Brain microvascular endothelial cell (primary cell): ENCODE measurements at places on chromosomes 7 and 10.

- DNase-seq, result no peak
Measured at GRCh38 chr7:86961686-86962085, 97.8 kb downstream of the ELAPOR2 start.

- peak; percentile 73 for DNase-seq
Measured at GRCh38 chr7:120988591-120989256, at the start of gene CPED1. Gene CPED1 (plus strand): TSS chr7:120988711. CDS start chr7:120989622, 911 bp downstream.

DNA sequence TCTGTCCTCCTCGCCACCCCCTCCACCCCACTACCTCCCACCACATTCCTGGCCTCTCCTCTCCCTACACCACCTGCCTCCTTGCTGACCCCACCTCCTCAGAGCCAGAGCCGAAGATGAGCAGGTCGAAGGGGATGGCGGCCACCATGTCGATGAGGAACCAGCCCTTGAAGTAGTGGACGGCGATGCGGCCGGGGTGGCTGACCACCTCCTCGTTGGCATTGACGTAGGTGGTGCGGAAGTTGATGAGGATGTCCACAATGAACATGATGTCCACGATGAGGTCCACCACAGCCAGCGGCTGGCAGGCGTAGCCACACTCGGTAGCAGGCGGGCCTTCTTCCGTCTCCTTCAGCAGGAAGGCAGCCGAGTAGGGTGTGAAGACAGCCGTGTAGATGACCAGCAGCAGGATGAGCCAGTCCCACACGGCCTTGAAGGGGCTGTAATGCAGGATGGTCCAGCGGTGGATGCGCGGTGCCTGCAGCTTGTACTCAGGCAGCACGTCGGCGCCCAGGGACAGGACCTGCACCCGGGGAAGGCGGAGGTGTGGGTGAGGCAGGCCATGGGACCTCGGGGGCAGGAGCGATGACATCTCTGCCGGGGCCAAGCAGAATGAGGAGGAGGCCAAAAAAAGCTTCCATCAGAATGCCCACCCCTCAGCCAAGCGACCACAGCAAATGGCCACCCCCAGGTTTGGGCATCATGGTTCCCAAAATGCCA, 25.6 kb downstream of the KCNH2 start:
- DNase-seq, result no peak

DNA sequence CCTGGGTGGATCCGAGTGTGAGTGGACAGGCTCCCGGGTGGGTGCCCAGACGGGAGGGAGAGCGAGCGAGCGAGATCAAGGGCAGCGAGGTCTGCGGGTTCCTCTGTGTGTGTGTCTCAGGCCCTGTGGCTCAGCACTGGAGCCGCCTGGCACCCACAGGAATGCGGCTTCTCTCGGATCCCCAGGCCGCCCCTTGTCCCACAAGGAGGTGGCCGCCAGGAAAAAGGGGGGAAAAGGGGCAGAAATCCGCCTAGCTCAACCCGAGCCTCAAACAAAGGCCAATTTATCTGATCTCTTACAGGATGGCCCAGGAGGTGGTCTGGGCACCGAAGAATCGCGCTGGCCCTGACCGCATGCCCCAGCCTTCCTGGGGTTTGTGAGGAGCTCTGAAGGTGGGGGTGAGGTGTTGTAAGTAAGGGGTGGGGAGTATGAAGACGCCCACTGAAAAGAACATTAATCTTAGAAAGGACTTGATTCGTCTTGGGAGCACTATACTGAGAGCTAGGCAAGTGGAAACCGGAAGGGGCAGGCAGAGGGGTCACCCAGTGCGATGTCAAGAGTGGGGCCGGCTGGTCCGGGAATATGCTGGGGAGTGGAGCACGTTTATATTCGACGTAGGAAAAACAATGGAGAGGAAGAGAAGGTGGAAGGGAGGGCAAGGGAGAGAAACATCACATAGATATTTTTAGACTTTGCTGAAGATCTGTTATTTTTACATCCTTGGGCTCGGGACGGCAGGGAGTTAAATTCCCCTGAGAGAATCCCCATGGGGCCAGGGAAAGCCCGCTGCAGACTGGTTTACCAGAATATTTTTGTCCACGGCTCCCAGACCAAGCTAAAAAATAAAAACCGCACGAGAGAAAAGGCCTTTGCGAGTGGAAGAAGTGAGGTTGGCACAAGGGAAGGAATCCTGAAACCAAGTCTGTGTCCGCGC, 7.2 kb downstream of the DLX5 start:
- DNase-seq, result no peak

- DNase-seq, result peak; percentile 86
Measured at GRCh38 chr10:119517235-119518141, 25.0 kb downstream of the RGS10 start.

- no peak for DNase-seq
Measured at GRCh38 chr7:144903201-144903600, 67.3 kb upstream of the TPK1 start.

GRCh38 chr10:86354761-86355540, 11.6 kb downstream of the GRID1 start:
- DNase-seq, result no peak

DNA sequence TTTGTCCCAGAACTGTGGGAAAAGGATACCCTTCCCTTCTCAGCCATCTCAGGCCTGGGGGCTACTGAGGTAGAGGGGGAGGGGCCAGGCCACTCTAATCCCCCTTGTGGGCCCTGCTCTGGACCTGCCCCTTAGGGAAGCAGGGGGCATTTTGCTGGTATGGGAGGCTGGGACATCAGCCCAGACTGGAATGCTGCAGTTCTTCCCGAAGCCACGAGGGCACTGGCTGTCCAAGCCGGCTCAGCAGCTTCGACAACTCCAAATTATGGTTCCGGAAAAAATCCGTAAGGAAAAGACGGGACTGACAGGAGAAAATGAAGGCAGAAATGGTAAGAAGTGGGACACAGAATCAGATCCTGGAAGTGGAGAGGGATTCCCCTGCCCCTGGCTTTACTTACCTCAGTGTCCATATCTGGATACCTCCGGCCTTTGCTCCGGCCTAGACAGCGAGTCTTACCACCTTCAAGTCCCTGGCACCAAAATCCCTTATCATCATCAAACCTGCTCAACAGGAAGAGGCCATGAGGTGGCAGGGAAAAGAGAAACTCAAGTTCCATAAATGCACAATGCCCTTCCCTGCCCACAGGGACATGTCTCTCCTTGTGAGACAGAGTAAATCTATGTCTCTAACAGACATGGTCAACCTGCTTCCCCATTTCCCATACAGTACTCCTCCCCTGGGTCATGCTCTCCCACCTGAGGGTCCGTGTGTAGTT, 9.0 kb downstream of the NDST2 start:
- no peak for DNase-seq

GRCh38 chr10:17123961-17124360, 5.7 kb downstream of the CUBN start:
- DNase-seq, result no peak

GRCh38 chr10:28765641-28766040, 88.3 kb downstream of the BAMBI start:
- no peak for DNase-seq

GRCh38 chr10:1598393-1599153, 138.8 kb downstream of the ADARB2 start:
- no peak for DNase-seq
